ENCODE measurements at places on chromosomes 4 and X.

DNA sequence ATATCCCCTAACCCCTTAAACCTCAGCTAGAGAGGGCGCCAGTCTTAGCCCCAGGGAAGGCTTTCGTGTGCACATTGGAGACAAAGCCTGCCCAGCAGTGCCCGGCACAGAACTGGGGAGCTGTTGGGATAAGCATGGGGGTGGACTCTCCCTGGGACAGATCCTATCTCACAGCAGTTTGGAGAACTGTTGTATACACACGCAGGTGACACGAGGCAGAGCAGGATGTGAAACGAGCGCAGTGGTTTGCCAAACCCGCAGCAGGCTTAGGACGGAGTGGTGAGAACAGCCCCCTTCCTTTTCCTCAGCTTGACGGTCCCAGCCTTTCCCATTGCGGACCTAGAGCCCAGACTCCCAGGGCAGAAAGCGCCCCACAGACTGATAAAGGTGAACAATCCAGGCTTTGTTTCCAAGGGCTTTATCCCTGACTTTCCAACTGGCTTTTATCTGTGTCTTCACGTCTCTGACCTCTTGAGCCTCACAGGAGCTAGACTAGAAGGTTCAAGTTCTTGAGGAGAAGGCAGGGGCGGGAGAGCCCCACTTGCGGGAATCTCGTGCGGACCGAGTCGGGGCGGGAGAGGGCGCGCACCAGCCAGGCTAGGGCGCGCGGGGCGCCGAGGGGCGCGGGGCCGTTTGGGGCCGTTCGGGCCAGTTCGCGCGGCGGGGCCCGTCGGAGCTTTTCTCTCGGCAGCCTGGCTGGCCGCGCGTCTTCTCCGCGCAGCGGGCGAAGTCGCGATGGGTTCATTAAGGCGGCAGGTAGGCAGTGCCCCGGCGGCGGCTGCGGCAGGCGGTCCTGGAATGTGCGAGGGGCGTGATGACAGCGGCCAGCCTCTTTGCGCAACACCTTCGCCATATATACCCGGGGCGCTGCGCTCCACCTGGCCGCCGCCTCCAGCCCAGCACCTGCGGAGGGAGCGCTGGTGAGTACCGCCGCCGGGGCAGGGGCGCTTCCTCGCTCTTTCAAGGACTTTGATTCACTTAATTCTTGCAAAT is at the start of gene SLC34A2:
SLC34A2 (plus strand) TSS at position 881 of the 993 bp plus-strand sequence. CDS start 6,650 bp downstream, outside the sequence.
- no peak for DNase-seq

GRCh38 chr4:102404431-102404969 is 59.2 kb upstream of the SLC39A8 start:
- DNase-seq = no peak

DNA sequence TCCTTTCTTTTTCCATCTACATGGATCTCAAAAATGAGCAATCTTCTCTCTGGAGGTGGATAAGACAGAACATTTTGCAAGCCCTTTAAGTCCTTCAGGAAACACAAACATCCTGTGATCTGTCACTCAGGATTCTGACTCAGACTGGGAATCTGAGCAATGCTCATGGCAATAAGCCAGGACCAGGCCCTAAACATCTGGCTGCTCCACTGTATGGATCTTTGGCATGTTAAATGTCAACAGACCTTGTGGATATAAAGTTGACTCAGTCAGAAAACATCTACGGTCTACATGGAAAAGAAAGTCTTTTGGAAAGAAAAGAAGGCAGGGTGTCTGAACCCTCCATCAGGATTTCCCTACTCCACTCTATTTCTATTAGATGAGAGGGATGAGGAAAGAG is 17.8 kb upstream of the CHIC2 start:
- DNase-seq = peak; percentile 96

GRCh38 chr4:9924750-9925149 is 96.5 kb downstream of the SLC2A9 start:
- no peak for DNase-seq

- DNase-seq = no peak
These were observed 111.4 kb upstream of the TTC29 start for GRCh38 chr4:147056940-147057610.

GRCh38 chr4:182286931-182287330 is 43.7 kb downstream of the TENM3 start:
- DNase-seq = no peak

- DNase-seq = no peak
These were observed 1137.0 kb downstream of the PCDH18 start for GRCh38 chr4:136395212-136395722.

DNA sequence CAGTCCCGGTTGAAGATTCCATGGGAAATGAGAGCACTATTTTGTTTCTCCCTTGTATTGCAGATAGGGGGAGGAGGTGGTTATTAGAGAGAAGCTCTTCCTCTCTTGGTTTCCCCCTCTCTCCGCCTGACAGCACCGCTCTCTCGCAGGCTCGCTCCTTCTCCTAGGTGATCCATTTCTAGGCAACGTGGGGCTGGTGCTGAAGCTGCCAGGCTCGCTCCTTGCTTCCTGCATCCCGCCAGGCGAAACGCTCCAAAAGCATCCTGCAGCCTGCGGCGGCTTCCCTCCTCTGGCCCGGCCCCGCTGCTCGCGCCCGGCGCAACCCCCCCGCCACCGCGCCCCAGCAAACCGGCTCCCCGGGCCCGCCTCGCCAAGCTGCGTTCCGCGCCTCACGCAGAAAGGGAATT is at the start of gene GRID2:
GRID2 (plus strand) TSS at position 346 of the 407 bp plus-strand sequence.
- no peak for DNase-seq

- no peak for DNase-seq
These were observed 285.6 kb upstream of the CPEB2 start for GRCh38 chr4:14716691-14717090.

DNA sequence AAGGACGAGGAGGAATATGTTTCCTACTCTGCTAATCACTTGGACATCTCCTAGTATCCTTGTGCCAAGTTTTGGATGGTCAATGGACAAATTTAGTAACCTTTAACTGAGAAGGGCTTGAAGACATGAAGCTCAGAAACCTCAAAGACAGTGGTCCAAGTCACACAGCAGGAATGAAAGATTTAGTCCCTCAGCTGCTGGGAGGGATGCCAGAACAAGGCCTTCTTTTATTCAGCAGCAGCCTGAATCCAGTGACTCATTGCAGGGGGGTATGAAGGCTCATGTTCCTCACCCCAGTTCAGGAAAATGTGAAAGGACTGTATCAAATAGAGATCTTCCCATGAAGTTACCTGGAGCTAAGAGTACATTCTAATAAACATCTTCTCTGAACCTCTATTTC is 214.9 kb upstream of the UGT8 start:
- DNase-seq = peak; percentile 72

DNA sequence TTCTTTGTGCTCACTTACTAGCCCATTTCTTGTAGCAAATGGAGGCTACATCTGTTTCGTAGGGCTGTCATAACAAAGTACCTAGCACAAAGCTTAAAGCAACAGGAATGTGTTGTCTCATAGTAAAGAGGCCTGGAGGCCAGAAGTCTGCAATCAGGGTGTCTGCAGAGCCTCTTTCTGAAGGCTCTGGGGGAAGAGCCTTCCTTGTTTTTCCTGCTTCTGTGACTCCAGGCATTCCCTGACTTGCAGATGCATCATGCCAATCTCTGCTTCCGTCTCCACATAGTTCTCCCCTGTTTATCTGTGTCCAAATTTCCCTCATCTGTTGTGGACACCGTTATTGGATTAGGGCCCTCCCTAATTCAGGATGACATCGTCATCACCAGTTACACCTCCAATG is 67.1 kb downstream of the SHROOM2 start:
- DNase-seq = no peak

DNA sequence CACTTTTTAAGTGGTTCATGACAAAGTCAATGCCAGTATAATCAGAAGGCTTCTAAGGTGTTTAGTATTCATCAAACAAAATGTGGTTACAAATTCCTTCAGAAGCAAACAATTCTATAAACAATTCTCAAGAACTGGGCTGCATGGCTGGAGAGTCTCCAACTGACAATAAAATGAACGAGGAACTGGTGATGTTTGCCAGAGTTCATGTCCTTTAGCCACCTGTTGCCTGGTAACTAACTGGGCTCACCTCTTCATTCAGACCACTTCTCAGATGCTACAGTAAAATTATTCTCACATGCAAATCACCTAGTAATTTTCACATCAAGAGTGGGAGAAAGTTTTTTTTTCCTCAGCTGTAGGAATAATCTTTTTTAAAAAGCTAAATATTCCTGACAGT is 53.3 kb downstream of the CAMK2D start:
- DNase-seq = no peak

GRCh38 chr4:184715526-184715925 is 18.4 kb downstream of the CENPU start:
- no peak for DNase-seq

DNA sequence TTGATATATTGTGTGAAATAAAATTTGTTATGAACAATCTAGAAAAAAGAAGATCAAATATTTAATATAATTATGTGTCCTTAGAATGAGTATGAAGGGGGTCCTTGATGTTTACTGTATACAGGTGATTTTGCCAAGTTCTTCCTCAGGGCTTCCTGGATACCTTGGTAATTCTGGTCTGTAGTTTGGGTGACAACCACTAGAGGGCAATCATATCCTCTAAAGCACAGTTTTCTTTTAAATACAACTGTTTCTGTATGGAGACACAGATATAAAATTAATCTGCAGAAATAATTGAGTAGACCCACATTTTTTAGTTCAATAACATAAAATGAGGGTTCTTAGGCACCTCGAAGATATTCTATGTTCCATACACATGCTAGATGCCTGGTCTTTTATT is 157.7 kb downstream of the SPANXN1 start:
- DNase-seq = no peak

- no peak for DNase-seq
These were observed 1.4 kb upstream of the MSL3 start for GRCh38 chrX:11756354-11757318.

- no peak for DNase-seq
These were observed at the start of gene ITGB1BP2 for GRCh38 chrX:71301195-71301924. ITGB1BP2 (plus strand) TSS chrX:71301750; CDS start chrX:71301807, 57 bp downstream.

- DNase-seq = no peak
These were observed 259.4 kb upstream of the PCDH7 start for GRCh38 chr4:30460818-30461217.

GRCh38 chr4:98170035-98170434 is 26.8 kb upstream of the STPG2 start:
- DNase-seq = no peak

GRCh38 chr4:6280365-6280996 is 10.8 kb downstream of the WFS1 start:
- DNase-seq = no peak

GRCh38 chrX:10370976-10371375 is 214.2 kb downstream of the CLCN4 start:
- DNase-seq = no peak

DNA sequence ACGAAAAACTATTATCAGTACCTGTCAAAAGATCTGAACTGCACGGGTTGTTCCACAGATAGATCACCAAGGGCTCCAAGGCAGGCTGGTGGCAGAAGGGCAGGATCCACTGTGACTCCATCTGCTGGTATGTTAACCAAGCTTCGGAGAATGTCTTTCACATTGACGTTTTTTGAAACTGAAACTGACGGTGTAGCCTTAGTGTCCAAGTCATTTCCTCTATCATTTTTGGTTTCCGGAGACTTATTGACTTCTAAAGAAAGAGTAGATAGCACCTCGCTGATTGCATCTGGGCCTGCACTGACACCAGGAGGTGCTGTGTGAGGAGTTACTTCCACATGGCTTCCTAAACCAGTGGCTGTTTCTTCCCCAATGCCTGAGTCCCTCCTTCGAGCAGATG is 186.9 kb downstream of the LRBA start:
- no peak for DNase-seq

DNA sequence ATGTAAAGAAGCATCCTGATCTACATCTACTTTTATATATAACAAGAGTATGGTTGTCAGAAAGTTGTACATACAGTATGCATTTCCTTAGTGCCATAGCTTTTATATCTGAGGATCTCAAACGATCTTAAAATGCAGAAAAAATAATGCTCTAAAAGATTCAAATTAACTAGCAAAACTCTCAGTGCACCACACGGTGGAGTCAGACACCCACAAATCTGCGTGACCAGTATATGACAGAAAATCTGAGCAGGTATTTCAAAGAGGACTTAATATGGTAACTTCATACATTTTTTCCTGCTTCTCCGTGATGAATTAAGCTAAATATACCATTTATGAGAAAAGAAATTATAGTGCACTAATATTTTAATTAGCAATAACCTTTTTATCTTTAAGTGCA is 803.0 kb downstream of the DMD start:
- no peak for DNase-seq

GRCh38 chrX:1534301-1535168 is 2.5 kb downstream of the P2RY8 start:
- no peak for DNase-seq

GRCh38 chr4:152556834-152557233 is 20.9 kb upstream of the FBXW7 start:
- DNase-seq = no peak

GRCh38 chr4:6732441-6733357 is 16.7 kb downstream of the BLOC1S4 start:
- peak; percentile 67 for DNase-seq

GRCh38 chr4:7074426-7074825 is 6.6 kb upstream of the GRPEL1 start:
- no peak for DNase-seq

GRCh38 chr4:142824368-142824767 is 21.7 kb downstream of the INPP4B start:
- no peak for DNase-seq

DNA sequence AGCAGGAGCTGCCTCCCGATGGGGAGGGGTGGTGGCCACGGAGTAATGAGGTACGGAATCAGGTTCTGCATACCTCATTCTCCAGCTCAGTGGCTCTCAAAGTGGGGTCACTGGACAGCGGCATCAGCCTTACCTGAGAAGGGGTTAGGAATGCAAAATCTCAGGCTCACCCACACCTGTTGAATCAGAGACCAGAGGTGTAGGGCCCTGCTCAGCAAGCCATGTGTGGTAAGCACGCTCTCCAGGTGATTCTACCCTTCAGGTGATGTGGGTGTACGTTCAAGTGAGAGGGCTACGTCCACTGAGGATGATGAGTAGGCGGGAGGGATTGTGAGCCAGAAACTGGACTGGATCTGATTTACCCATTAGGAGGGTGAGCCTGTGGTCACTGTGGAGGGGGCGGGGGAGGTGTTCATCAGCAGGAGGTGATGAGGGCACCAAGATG is 65.8 kb downstream of the ANAPC4 start:
- DNase-seq = no peak

GRCh38 chr4:183876268-183876934 is 28.7 kb upstream of the STOX2 start:
- DNase-seq = no peak

- no peak for DNase-seq
These were observed 1.0 kb downstream of the OTUD4 start for GRCh38 chr4:145179281-145179860.

- DNase-seq = no peak
These were observed 19.0 kb upstream of the MAGEB2 start for GRCh38 chrX:30196322-30196721.

DNA sequence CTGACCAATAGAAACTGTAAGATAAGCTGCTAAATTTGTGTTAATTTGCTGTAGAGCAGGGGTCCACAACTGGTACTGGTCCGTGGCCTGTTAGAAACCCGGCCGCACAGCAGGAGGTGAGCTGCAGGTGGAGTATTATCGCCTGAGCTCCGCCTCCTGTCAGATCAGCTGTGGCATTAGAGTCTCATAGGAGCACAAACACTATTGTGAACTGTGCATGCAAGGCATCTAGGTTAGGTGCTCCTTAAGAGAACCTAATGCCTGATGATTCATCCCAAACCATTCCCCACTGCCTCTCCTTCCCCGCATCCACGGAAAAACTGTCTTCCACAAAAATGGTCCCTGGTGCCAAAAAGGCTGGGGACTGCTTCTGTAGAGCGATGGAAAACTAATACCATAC is 19.7 kb downstream of the FBXW7 start:
- no peak for DNase-seq

- no peak for DNase-seq
These were observed 138.7 kb downstream of the ELOVL6 start for GRCh38 chr4:110059556-110060191.

GRCh38 chr4:20403290-20403689 is 151.6 kb downstream of the SLIT2 start:
- no peak for DNase-seq

Data from AG04449 (cell line).